Naive thymus-derived CD8-positive, alpha-beta T cell (primary cell): ENCODE measurements at places on chromosomes 16 and 17.

DNA sequence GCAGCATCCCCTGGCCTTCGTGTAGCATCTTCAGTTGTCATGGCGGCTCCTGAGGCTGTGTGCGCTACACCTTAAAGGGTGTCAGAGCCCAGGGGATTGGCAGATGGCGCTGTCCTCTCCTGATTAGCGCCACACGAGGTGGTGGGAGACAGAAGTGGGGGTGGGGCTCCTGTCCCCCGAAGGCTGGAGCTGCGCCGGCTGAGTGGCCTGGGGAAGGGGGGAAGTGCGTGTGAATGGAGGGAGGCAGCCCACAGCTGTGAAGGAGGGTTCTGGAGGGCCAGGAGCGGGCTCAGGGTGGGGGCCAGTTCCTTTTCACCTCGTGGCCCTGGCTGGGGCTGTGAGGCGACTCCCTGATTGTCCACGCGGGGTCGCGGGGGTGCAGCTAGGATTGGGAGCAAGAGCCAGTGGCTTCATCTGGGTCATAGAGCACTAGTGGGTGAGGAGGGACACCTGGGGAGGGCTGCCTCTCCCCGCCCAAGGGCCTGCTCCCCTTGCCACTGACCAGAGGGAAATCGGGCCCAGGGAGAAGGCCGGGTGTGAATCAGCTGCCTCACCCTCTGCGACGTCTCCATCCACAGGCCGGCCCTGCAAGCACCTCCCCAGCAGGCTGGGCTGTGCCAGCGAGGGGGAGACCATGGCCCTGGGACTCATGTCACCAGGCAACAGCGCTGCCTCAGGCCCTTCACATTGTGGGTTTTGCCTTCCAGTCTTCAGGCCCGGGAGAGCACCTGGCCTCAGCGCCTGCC is 14.1 kb downstream of the BAHCC1 start:
- no peak for DNase-seq

- no peak for DNase-seq
These were observed 31.2 kb upstream of the PIK3R6 start for GRCh38 chr17:8898636-8899035.

DNA sequence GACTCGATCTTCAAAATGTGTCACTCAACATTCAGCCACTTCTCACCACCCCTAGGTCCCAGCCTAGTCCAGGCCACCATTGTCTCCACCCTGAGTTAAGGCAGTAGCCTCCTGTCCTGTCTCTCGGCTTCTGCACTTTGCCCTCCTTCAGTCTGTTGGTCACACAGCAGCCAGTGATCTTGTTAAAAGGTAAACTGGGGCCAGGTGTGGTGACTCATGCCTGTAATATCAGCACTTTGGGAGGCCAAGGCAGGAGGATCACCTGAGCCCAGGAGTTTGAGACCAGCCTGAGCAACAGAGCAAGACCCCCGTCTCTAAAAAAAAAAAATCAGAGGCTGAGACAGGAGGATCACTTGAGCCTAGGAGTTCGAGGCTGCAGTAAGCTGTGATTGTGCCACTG is 25.8 kb downstream of the WWP2 start:
- no peak for DNase-seq

- DNase-seq: no peak
These were observed 38.6 kb downstream of the RNF112 start for GRCh38 chr17:19449656-19450055.

- no peak for DNase-seq
These were observed 96.6 kb downstream of the HIC1 start for GRCh38 chr17:2151358-2152033.

DNA sequence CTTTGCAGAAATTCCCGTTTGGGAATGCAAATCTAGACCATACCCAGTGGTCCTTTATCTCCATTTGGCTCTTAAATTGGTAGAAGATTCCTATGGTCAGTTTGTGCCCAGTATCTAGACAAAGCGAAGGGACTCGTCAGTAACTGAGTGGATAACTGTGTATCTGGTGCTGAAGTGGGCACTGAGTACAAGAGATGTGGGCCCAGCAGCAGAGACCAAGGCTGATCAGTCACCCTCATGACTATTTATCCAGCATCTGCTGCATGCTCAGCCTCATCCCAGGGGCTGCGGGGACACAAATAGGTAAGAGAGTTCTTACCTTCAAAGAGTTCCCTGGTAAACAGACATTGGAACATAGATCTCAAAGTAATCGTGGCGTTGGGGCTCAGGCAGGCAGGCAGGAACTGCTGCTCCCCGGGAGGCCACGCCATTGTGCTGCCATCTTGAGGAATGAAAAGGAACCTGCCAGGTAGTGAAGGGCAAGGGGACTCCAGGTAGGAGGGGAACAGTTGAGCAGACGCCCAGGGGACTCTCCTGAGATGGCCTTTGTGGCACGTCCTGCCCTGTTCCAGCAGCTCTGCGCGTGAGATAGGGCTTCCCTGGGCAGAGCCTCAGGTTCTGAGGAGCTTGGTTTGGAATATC is 10.3 kb downstream of the NT5M start:
- DNase-seq: peak; percentile 52

DNA sequence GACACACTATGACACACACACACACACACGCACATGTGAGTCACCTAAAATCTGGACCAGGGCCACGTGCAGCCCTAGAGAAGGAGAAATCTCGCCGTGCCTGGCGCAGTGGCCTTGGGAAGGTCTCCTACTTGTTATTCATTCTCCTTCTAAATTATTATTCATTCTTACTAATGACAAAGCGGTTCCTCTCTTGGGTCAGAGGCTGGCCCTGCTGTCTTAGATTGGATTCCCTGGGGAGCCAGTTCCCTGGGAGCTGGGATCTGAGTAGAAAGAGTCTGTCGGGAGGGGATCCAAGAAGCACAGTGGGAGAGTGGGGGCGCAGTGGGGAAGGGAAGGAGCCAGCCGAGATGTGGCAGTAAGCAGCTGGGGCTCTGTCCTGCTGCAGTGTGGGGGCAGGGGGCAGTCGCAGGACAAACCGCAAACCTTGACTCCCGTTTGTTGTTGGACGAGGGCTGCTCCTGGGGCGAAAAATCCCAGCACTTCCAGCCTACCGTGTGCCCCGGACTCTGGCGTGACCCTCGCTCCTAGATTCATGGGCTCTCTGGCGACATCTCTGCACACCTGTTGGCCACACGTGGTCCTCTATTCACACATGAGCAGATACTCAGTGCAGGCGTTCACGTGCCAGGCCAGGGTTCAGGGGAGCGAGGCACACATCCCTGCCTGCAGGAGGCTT is 18.7 kb upstream of the JPH3 start:
- DNase-seq: no peak

GRCh38 chr16:17125671-17126070 is 345.1 kb downstream of the XYLT1 start:
- DNase-seq: no peak

GRCh38 chr16:19515757-19516156 is 6.1 kb downstream of the GDE1 start:
- DNase-seq: no peak

- no peak for DNase-seq
These were observed 2.8 kb downstream of the SOCS7 start for GRCh38 chr17:38354466-38354865.

DNA sequence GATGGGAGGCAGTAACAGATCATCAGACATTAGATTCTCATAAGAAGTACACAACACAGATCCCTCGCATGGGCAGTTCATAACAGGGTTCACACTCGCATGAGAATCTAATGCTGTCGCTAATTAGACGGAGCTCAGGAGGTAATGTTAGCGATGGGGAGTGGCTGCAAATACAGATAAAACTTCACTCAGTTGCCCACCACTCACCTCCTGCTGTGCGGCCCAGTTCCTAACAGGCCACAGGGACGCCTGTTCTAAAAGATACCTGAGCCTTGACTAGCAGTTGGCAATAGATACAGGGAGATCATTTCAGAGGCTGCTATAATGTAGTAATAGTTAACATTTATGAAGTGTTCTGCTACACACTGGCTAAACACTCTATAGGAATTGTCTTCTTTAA is 4.9 kb downstream of the PTRH2 start:
- no peak for DNase-seq

GRCh38 chr17:44979426-44979995 is 11.4 kb upstream of the C1QL1 start:
- no peak for DNase-seq

GRCh38 chr16:50269769-50270509 is 3.6 kb downstream of the ADCY7 start:
- DNase-seq: no peak

GRCh38 chr17:39919087-39919683 is 750 bp upstream of the GSDMB start:
- no peak for DNase-seq

GRCh38 chr16:28538733-28539596 is at the start of gene NUPR1:
Gene NUPR1 (minus strand): TSS chr16:28538974. CDS start chr16:28538907, 67 bp downstream.
- DNase-seq: no peak

DNA sequence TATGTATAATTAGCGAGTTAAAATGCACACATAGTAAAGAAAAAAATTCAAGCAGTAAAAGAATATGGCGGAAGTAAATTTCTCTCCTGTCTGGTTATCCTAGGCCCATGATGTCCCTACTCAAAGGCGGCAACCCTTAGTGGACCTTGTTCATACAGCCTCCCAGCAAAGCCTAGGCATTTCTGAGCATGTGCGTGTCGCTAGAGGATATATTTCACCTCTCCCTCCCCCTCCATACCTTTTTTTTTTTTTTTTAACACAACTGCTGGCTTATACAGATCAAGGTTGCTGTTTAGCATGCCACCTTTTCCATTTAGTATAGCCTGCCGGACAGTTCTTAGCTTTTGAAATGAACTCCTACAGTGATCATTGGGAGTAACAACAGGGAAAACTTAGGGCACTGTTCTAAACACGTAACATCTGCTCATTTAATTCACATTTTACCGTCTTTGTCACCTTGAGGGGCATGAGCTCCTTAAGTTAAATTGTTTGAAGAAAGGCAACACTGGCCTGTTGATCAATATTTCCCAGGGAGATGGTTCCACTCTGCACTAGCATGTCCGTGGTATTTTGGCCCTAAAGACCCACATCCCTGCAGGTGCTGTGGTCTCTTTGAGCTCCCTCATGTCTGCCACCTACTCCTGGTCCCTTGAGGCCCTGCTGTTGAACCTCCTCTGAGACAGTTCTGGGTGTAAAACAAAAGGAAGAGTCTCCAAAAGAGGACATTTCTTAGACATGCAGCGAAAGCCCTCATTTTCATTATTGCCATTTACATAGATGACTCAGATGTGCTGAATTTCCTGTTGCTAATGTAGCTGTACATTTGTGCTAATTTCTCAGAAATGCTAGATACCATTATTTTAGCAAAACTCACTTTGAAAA is 4.1 kb upstream of the TNFRSF13B start:
- DNase-seq: no peak

DNA sequence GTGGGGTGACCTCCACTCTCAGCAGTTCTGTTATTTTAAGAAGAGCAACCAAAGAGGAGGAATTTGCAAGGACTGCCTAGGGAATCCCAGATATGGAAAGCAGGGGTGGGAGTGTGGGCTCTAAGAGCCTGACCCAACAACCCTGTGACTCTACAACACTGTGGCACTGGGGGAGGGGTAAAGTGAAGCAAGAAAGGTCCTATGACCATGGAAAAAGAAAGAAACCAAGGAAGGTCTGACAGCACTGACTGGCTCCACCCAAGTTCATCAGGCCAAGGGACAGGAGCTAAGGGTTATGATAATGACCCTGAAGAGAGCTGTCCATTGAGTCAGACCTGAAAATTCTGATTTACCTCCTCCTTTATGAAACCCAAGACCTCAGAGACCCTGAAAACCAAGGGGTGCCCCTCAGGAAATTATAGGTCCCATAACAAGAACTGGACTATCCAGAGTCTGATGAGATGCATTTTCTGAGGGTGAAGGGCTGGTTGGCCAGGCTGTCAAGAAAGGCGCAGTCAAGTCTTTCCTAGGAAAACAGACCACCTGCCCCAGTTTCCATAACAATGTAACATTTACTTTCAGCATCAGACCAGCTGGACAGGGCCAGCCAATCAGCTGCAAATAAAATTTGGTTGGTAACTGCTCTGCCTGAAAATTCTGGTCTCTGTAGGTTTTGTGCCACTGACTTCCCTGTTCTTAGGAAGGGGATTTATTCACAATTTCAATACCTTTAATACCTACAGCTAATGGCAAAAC is 53.8 kb upstream of the MTMR4 start:
- no peak for DNase-seq

GRCh38 chr17:57606111-57606875 is 138.8 kb downstream of the CCDC182 start:
- DNase-seq: no peak

DNA sequence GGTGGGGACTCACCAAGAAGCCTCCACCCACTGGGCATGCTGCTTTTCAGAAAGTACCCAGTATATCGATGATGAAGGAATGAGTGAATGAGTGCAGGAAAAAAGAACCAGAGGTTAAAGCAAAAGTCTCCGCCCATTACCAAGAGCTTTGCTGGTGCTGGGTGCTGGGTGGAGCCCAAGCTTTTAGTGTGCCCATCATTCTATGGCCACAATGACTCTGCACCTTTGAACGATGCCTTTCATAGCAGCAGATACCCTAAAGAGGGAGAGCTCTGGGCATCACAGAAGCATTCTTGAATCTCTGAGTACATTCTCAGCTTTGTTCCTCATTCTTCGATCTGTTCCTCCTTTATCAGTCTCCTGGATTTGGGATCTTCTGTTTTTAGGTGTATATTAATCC is 450.7 kb upstream of the CCL2 start:
- no peak for DNase-seq

DNA sequence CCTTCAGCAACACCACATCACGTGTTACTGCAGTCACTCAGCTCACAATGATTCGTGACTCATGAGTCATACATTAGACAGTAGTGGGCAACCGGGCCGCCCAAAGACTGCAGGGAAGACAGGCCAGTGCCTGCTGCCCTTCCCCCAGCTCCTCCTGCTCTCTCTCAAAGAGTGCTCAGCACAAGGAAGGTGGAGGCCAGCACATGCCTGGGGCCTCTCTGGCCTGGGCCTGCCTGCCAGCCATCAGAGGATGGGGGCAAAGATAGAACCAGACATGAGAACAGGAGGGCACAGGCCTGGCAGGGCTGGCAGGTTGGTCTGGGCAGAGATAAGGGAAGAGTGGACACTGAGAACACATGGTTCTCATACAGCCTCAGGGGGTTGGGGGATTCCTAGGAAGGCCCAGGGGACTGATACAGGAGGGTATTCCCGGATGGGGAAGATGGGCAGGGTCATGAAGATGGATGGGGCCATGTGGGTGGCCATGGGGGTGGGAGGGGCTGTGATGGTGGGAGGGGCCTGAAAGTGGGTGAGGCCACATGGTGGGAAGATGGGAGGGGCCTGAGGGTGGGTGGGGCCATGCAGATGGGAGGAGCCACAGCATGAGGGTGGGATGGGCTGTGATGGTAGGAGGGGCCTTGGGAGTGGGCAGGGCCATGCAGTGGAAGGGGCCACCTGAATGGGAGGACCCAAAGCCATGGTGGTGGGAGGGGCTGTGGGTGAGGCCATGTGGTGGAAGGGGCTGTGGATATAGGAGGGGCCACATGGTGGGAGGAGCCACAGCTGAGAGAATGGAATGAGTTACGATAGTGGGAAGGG is 29.0 kb downstream of the KATNB1 start:
- no peak for DNase-seq
